ENCODE measurements at places on chromosomes 2 and 18. TPM values are rescaled to one million over a fixed set of nuclear protein-coding genes. Genes with fewer than 3 reads are reported as not detected.

GRCh38 chr18:52163478-52163877 is 176.5 kb upstream of the DCC start:
- no peak for DNase-seq

- DNase-seq = no peak
Observed at GRCh38 chr2:205171261-205171940, 510.9 kb upstream of the NRP2 start.

Gene CCDC68
- total RNA-seq = 0.43 TPM

Gene CCDC121
- 3.7 TPM for total RNA-seq
